Lung microvascular endothelial cell (primary cell): ENCODE measurements at places on chromosomes 4 and X. TPM values are rescaled to one million over a fixed set of nuclear protein-coding genes. Genes with fewer than 3 reads are reported as not detected.
A peak's percentile ranks its signal among the peaks of the same experiment; 100 is the strongest.

SUPT20HL1 gene
- total RNA-seq: not detected in 2 replicates

DNA sequence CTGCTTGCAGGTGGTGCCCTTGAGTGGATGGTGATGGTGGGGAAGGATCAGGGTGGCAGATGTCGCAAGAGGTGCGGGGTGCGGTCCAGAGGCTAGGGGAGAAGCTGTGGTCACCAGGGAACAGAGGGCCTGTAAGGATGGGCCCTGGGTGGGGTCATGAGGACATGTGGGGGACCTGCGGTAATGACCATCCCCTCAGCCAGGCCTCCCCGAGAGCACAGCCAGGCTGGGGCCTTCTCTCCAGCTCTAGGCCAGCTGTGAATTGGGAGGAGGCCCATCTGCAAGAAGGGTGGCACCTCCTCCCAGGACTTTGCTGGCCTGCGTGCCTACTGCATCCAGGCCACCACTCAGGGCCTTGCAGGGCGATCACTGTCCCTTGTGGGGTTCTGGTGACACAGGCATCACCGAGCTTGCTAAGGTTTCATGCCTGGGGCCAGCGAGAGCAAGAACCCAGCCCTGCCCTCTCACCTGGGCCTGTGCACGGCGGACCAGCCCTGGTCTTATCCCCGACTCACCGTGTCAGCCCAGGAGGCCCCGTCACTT is 34.1 kb upstream of the MXD4 start:
- DNase-seq: no peak

DNA sequence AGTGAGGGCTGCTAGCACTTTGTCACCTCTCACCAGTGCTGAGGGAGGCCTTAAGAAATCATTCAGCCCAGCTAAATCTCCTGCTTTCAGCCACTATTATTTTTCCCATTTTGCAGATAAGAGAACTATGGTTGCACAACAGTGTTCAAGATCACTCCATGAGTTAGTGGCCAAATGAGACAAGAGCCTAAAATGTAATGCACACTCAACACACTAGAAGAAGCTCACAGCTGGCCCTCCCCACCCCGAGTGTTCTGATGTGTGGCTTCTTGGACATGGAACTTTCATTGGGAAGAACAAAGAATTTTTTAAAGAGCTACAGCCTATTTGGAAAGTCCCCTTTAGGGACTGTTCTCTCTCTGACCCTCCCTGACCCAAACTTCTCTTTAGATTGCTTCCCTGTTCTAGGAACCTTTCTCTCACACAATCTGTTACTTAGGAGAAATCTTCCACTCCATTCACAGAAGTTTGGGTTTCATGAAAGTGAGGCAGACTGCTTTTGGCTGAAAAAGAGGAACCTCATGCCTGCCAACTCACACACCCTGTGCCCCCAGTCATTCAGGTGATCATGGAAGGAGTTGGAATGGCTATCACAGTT is 44.0 kb upstream of the CT47C1 start:
- DNase-seq: no peak

DNA sequence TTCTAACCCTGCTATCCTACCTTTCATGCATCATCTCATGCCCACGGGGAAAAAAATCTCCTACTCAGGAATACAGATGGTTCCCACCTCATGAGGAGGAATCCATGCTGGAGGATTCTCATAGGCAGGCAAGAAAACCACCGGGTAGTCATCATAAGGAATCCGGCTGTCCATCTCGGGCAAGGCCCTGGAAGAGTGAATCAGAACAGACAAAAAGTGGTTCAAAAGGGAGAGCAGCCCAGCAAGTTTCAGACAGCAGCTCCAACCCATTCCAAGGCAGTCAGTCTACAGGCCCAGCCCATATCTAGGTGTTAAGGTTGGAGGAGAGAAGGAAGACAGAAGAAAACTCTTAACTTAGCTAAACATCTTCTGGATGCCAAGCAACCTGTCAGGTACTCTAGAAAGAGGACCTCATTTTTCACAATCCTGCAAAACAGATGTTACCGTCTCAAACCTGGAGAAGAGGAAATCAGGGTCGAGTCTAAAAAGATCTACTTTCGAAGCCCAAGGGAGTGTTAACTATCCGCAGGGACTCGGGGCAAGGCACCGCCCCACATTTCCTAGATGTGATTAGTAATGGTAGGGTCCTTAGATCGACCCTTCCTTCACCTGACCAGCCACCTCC is 447 bp downstream of the PDZD11 start:
- DNase-seq: no peak

DNA sequence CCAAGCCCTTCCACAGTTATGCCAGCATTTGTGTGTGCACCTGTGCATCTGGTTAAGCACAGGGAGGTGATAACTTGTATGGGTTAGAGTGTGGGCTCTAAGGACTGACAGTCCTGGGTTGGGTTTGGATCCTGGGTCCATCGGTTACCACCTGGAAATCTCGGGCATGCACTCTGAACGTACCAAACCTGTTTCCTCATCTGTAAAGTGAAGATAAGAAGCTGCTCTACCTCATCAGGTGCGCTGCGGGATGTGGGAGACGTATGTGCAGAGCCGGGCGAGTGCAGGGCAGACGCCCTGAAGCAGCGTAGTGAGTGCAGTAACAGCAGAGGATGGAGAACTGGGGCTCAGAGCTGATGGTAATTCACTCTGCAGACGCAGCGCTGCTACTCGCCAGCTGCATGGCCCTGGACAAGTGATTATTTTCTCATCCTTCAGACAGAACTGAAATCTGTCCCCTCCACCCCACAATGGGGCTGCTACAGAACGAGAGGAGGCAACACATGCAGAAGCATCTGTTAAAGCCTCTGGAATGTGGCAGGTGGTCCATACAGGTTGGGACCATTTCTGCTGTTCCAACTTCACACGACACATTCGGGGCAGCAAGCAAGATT is 64.4 kb downstream of the HADH start:
- DNase-seq: no peak

- DNase-seq: peak; percentile 52
Measured at GRCh38 chr4:87838890-87839591, 6.3 kb downstream of the MEPE start.

DNA sequence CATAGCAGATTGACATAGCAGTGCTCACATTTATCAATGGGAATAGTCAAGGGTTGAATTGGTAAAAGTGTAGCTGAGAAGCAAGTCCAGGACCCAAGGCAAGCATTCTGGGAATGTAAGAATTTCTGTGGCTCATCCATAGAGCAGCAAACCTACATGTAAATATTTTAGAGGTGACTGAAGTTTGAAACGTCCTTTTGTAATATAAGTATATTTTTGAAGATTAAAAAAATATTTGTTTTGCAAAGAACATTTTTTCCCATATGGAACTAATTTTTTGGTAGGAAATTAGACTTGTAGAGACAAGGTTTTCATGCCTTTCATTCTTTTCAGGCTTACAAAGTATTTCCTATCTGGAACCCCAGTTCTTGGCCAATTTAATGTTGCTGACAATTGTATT is 104.0 kb downstream of the TEX13A start:
- DNase-seq: no peak

DNA sequence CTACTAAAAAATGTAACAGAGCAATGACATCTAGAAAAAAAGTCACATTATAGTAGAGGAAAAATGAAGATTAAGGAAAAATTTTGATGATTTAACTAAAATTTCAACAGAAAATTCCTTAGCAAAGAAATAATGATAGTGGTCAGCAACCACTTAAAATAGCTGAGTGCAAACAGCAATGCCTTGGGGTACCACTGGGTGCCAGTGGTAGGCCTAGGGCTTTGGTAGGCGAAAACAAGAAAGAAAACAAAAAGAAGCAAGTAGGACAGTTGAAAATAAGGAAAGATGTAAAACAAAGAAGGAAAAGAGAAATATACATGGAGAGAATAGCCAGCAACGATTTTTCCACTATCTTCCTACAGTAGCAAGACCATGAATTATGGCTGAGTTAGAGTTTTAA is 313.5 kb upstream of the IRS4 start:
- DNase-seq: no peak

H2BW2 gene
- total RNA-seq: not detected in 2 replicates

FOXP3 gene
- not detected in 2 replicates for total RNA-seq

DNA sequence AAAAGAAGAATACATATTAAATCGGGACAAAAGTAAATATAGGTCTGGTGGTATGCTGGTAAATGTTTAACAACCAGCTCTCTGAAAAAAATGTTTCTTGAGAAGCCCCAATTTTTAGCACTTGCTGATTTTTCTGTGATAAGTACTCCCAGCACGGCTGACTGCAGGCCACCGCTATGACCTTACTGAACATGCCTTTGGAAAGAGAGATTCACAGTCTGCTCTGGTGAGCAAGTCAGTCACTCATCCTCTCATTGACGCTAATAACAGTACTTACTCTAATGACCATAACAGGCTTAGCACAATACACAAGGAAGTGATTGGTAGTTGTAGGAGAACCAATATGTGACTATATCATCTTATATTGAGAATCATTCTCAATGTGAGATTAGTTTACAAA is 98.9 kb upstream of the BLTP1 start:
- DNase-seq: no peak

DNA sequence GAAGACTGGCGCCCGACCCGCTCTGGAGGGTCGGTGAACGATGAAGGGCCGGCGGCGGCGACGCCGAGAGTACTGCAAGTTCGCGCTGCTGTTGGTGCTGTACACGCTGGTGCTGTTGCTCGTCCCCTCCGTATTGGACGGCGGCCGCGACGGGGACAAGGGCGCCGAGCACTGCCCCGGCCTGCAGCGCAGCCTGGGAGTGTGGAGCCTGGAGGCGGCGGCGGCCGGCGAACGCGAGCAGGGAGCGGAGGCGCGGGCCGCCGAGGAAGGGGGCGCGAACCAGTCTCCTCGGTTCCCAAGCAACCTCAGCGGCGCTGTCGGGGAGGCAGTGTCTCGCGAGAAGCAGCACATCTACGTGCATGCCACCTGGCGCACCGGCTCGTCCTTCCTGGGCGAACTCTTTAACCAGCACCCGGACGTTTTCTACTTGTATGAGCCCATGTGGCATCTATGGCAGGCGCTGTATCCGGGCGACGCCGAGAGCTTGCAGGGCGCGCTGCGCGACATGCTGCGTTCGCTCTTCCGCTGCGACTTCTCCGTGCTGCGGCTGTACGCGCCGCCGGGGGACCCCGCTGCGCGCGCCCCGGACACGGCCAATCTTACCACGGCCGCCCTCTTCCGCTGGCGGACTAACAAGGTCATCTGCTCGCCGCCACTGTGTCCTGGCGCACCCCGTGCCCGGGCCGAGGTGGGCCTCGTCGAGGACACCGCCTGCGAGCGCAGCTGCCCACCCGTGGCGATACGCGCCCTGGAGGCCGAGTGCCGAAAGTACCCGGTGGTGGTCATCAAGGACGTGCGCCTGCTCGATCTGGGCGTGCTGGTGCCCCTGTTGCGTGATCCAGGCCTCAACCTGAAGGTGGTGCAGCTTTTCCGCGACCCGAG is 568 bp downstream of the CHST7 start:
- peak; percentile 60 for DNase-seq

IL21 gene
- total RNA-seq: not detected in 2 replicates

GRCh38 chr4:169617306-169617705 is 3.1 kb upstream of the CLCN3 start:
- no peak for DNase-seq

DNA sequence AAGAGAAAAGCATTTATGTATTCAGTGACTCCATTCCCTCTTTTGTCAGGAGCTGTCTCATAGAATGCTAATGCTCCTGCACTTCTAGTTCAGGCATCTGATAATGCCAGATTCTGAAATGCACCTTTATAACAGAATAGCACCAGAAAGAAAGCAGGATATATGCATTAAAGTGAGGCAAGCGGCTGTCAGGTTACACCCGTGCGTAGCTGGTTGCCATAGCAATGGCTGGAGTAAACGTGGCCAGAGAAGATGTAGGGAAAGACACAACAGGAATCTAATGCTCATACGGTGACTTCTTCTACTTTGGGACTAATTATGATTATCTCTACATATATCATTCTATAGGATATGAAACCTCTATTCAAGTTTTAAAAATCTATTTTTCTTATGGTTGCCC is 5.9 kb downstream of the EMCN start:
- peak; percentile 64 for DNase-seq

SPP1 gene
- not detected in 2 replicates for total RNA-seq

SYTL4 gene
- 18.1 and 51.4 TPM in 2 replicates for total RNA-seq

ELF4 gene
- total RNA-seq: 9.7 and 10.2 TPM in 2 replicates

DNA sequence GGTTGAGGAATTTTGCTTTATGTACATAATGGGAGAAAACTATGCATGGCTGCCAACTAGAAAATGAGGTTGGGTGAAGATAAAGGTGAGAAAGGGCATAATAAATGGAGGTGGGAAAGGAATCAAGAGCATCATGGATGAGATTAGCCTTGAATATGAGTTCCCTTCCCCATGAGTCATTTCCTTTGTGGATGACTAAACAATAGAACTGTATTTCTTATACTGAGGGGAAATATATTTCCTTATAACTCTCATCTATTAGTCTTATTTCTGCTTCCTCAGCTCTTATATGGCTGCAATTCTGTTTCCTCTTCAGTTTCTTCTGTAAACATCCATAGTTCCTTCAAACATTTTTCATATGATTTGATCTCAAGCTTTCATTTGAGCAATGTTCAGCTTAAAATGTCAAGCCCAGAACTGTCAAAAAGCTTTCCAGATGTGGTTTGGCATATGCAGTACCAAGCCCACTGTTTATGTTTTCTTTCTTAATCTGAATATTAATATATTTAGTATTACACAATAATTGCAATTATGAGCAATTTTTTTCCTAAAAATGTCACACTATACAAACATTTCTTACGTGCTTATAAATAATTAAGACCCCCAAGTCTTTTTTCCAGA is 100.7 kb upstream of the GRPR start:
- peak; percentile 76 for DNase-seq

DNA sequence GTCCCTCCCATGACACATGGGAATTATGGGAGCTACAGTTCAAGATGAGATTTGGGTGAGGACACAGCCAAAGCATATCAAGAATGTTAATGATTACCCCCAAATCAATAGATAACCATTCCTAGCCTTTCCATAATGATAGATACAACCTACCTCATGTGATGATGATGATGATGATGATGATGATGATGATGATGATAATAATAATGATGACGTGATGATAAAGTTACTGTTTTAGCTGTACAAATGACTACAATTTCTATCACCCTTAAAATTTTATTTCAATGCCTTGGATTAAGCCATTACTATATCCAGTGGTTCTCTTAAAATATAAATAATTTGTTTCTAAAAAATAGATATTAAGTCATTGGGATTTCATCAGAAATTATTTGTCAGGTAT is 55.2 kb upstream of the NLGN4X start:
- no peak for DNase-seq

DNA sequence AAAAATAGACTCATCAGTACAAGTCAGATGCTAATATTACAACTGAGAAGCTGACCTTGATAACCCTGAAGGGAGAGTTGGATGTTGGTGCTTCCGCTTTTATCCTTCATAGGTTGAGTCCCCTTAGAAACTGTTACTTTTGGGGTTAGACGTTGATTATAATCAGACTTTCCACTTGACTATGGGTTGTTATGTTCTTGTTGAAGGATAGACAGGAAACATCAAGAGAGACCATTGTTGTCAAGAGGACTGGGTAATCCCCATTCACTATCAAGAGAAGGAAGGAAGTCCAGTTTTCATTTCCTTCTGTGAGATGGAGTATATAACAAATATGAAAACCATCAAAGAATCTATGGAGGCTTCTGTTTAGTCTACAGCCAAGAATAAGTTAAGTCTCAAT is 229.9 kb upstream of the AFF2 start:
- peak; percentile 32 for DNase-seq

DCX gene
- total RNA-seq: not detected in 2 replicates
